WTC11 (cell line): ENCODE measurements at places on chromosomes 11 and 22.

DNA sequence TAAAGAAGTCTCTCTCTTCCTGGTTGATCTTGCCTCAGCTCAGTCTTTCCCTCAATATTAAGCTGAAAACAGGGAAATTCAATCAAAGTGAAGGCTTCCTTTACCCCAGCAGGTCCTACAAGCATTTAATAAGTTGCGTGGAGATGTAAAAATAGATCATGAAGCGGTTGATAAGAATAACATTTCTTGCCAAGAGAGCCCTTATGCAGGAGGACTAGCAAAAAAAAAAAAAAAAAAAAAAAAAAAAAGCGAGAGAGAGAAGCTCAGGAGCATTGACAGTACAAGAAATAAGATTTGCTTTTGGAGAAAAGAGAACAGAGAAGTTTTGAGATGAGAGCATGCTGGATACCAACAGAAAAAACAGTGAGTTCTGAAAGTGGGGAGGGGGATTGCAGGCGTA is 112.2 kb upstream of the CLMP start:
- no peak for DNase-seq

DNA sequence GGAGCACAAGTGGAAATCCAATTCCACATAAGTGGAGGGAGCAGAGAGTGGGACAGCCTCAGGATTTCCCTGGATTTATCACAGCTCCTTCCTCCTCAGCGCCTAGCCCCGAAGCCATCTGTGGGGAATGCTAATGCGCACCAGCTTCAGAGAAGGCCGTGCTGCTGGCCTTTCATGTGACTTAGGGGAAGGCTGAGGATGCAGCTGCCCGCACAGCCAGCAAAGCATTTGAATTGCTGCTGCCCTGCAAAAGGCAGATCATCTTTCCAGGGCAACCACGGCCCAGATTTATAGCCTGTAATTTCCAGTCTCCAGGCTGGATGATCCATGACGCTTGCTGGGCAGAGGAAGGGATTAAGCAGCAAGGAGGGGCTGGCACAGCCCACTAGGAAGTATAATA is 29.9 kb downstream of the SYN3 start:
- no peak for DNase-seq

- DNase-seq, result no peak
Observed at GRCh38 chr11:76752321-76753143, 30.6 kb upstream of the TSKU start.

GRCh38 chr22:30314915-30315314 is 11.8 kb downstream of the TBC1D10A start:
- DNase-seq, result no peak

DNA sequence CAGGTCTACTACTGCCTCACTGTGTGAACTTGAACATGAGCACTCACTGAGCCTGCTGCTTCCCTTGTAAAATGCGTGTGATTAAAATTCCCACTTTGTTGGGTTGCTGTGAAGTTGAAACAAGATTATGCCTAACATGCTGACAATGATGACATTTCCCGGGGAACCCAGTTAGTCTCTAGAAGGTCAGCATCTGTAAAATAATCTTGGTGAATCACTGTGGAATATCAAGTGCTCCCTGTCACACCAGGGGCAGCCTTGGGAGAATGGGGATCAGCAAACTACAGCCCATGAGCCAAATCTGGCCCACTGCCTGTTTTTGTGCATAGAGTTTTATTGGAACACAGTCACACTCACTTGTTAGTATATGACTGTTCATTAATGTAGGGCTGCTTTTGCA is 335.2 kb downstream of the MIAT start:
- DNase-seq, result no peak

GRCh38 chr11:76763573-76764346 is 19.4 kb upstream of the TSKU start:
- DNase-seq, result no peak

GRCh38 chr11:11816511-11817314 is 25.1 kb upstream of the USP47 start:
- DNase-seq, result no peak

GRCh38 chr11:102138223-102138622 is 28.0 kb downstream of the YAP1 start:
- DNase-seq, result no peak

DNA sequence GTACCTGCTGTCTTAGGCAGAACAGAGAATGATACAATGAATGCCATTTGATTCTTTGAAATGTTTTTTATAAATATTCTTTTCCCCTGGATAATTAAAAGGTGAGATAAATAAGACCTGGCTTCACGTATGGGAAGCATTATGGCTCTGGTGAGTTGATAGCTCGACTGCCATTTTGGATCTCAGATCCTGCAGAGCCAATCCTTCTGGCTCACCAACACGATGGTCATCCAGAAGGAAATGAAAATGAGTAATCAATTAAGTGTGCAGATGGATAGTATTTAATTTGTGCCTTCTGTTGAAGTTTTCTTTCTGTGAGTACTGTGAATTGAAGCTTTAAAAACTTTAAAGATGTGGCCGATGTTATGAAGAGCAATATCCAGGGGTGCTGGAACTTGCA is 2.7 kb downstream of the TNRC6B start:
- no peak for DNase-seq

GRCh38 chr11:111082664-111083063 is 162.9 kb upstream of the POU2AF2 start:
- DNase-seq, result no peak

- DNase-seq, result no peak
Observed at GRCh38 chr11:74465291-74465708, 2.0 kb downstream of the KCNE3 start.

- DNase-seq, result no peak
Observed at GRCh38 chr22:20551805-20552442, 44.5 kb downstream of the MED15 start.

- no peak for DNase-seq
Observed at GRCh38 chr11:35047179-35047578, 91.8 kb upstream of the CD44 start.

DNA sequence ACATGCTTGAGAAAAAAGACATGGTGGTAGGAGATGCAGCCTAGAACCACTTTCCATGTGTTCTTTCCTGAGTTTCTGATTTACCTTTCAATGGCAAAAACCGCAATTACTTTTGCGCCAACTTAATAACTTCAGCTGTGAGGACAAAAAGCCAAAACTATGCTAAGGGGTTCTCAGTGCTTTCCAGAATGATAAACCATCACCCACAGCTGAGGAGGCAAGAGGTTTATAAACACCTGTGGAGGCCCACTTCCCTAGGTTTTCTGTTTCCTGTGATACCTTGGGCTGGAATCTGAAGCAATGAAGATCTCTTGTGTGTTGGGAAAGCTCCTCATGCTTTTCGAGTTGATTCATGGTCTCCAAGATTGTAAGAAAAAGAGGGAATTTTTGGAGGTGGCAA is at the start of gene OOSP4A:
OOSP4A (plus strand) TSS at position 301 of the 400 bp plus-strand sequence; CDS start at position 301, 0 bp downstream.
- no peak for DNase-seq

- DNase-seq, result no peak
Observed at GRCh38 chr11:22536071-22536470, 89.6 kb downstream of the FANCF start.

DNA sequence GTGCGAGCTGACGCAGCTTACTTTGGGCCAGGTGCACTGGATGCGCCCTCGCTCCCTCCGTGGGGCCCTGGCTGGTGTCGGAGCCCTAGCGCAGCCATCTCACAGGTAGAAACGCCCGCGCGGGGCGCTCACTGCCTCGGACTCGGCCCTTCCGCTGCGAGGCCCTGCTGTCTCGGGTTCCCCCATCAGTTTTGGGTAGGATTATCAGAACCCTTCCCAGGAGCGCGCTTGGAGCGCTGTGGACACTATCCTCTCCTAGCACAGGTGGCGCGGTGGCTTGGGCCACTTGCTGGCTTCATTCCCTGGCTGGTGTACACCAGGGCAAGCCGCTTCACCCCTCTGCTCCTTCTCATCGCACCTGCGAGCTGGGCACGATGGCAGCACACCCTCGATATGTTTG is 35.7 kb upstream of the B3GAT1 start:
- no peak for DNase-seq
